ENCODE measurements at places on chromosomes 3 and 15.

- DNase-seq: no peak
These were observed 22.4 kb upstream of the SEMA4B start for GRCh38 chr15:90178468-90179435.

DNA sequence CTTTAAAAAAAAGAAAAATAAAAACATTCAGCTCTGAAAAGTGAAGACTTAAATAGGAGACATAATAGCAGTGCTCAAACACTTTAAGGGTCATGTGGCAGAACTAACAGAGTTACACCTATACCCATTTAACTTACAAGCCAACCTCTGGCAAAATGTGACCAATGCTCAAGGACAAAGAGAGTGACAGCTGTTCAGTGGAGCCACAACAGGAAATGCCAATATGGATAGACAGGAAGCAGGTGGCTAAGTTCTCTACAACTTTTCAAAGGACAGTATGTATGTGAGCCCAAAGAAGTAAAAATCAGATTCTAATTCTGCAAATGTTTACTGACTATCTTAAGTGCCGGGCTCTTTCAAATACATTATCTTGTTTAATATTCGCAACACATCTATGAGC, 3.4 kb downstream of the TMCC1 start:
- no peak for DNase-seq

DNA sequence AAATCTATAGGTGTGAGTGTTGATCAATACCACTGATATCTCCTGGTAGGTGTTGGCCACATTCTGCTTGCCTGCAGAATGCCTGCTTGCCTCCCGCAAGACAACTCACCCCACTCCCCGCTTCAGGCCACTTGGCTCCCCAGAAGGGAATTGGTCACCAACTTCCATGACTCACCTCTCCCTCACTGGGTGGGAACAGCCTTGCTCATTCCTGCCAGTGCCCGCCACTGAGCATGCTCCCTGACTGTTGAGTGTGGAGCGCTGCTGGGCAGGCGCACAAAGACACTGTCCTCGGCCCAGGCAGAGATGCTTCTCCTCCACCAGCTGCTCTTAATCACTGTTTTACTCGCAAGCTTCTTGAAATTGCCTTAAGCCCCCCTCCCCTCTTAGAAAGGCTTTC, 57.3 kb upstream of the PPP2R3A start:
- no peak for DNase-seq

- DNase-seq: no peak
These were observed 127.7 kb downstream of the SHQ1 start for GRCh38 chr3:72720566-72720965.

GRCh38 chr15:36373550-36373949, 205.9 kb upstream of the CDIN1 start:
- DNase-seq: no peak

DNA sequence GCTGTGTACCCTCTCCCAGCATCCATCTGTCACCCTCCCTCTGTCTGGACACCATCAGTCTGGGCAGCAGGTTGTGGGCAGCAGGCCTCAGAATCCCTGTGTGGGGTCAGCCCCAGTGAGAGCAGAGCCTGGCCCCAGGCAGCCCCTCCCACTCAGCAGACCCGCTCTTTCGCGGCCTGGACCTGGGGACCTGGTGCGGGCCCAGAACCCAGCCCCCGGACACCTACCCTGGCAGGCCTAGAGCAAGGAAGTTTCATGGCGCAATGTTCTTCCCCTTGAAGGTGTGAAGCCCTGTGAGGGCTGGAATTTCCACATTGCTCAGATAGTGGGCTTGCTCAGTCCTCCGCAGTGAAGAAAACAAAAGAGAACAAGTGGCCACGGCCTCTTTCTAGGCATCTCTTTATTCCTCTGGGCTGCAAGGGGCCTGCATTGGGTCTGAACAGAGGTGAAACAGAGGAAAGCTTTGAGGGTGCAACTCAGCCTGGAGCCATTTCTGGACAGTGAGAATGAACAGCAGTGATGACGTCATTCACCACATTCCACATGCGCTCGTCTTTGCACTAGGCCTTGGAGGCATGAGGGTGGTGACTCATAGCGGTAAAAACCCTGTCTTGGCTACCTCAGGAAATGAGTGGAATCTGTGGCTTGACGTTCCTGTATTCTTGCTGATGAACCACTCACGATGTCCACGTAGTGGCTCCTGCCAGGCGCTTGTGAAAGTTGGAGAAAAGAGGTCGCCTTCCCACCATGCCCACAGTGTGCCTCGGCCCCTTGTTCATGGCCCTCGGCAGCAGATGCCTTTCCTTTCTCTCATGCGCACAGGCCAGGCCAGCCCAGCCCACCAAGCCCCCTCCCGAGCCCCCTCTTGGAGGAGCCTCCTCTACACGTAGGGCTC, 66.1 kb downstream of the SLC30A4 start:
- DNase-seq: no peak

DNA sequence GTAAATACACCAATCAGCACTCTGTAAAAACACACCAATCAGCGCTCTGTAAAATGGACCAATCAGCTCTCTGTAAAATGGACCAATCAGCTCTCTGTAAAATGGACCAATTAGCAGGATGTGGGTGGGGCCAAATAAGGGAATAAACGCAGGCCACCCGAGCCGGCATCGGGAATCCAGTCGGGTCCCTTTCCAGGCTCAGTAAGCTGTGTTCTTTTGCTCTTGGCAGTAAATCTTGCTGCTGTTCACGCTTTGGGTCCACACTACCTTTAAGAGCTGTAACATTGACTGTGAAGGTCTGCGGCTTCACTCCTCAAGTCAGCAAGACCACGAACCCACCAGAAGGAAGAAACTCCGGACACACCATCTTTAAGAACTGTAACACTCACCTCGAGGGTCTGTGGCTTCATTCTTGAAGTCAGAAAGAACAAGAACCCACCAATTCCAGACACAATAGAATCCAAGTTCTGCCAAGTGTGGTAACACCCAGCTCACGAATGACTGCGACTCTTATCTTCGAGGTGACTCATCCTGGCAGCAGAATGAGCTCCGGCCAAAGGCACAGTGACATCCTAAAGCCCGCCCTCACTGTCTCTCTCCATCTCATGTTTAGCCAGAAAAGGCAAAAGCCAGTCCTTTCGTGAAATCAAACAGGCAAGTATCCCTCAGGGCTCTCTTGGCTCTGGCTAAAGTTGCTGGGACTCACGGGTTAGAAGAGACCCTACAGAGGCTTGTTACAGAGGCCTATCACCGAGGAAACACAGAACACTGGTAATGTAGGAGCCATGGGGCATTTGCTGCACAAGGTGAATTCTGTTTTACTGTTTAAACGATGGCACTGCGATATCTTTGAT, 155.2 kb downstream of the FAM43A start:
- DNase-seq: no peak

DNA sequence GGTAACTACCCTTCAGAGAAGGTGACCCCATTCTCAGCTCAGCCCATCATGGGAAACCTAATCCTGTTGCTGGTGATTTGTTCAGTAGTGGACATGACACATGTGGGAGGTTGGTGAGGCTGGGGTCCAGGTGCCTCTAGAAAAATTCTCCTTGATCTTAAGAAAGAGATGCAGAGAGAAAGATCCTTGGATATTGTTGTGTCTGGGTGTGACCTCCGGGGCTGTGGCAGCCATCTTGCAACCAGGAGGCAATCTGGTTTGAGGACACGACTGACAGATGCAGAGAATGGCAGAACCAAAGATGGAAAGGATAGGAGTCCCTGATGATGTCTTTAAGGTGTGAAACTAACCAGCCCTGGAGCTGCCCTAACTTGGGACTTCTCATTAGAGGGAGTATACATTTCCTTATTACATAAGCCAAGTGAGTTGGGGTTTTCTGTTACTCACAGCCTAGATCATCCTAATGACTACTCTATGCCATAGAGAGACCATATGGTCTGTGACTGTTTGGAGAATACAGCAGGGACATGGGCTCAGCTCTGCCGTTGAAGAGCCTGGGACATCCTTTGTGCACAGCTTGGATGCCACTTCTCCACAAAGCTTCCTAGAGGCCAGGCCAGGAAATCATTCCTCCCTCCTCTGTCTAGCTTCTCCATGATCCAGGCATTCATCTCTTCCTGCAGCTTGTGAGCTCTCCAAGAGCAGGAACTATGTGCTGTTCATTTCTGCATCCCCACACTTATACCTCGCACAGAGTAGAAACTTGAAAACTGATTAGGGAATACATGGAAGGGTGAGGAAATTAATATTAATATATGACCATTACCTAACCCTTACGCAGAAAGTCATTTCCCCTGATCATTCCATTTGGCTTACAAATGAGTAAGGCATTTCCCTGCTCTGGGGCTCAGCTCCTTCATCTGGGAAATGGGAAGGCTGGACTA, 45.9 kb downstream of the HRH1 start:
- no peak for DNase-seq

DNA sequence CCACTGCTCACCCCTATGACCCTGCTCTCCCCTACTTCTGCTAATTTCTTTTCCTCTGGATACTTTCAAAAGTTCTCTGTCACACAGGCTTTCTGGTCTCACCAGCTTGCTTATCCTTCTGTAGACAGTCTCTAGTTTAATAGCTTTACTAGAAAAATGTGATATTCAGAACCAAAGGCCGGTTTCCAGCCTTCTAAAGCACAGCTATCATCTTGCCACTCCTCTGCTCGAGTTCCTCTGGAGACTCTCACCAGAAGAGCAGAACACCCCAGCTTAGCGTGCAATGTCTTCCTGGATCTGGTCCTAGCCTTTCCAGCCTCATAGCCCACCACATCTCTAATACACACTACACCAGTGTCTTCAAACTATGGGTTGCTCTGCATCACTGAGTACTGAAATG, 1.8 kb upstream of the VPS8 start:
- no peak for DNase-seq

GRCh38 chr3:124700880-124701684, 29.2 kb upstream of the UMPS start:
- no peak for DNase-seq

- no peak for DNase-seq
These were observed 55.9 kb downstream of the SGO1 start for GRCh38 chr3:20130106-20130505.

DNA sequence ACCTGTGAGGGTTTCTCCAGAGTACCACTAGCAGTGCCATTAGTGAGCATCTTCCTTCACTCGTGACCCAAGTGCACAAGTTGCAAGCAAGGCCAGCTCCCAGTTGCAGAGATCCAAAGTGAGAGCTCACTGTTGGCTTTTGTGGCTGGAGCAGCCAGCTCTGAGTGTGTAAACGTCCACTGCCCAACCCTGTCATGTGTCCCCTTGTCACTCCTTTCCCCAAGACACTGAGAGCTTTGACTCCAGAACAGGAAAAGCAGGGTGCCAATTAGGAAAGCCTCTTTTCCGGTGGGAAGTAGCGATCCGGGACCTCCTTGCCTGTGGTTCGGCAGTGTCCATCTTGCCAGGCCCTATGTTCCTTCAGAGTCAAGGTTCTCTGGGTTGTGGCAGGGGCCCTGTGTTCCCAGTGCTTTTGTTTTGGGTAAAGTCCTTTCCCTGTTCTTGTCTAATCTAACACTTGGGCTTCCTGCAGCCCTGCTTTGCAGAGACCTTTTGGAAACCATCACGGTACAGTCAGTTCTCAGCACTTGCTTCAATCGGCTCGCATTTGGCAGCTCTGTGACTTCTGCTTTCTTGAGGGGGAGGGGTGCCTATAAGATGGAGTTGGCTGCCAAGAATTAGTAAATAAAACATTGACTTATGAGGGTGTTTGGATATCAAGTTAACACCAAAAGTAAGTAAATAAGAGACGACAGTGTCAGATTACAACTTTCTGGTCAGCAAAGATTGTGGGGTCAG, 90.5 kb downstream of the DNASE1L3 start:
- no peak for DNase-seq

DNA sequence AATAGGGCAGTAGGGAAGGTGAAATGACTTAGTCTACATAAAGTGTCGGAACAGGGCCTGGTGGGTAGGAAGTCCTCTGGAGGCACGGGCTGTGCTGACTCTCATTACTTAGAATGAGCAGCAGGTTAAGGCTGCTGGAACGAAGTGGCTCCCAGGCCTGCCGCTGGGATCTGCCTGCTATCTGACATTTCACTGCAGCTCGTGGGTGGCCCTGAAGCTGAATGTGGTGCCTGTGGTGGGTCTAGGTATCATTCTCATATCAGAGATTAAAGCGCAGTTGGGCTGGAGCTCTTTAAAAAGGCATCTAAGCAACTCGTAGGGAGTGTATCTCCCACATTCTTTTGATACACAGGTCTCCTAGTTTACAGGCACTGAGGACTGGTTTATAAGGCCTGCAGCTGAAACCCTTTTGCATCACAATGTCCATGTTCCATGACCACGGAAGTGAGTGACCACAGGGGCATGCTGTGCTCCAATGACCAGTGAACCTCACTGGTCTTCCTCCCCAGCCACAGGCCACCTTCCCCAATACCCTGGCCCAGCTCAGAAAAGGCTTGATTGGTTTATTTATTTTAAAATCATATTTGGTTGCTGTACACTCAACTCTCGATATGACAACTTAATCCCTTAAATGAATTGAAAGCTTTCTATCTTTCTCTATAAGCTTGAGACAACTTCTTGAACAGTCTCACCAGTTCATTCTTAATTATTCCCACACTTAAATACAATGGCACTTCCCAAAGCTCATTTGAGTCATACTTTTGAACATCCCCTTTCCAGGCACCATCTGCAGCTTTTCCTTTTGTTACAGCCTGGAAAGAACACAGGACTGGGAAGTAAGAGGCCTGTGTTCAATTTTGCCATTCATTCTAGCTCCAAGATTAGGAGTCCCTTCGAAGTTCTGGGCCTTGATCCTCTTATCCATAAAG, 19.0 kb downstream of the ADAMTS9 start:
- no peak for DNase-seq

- no peak for DNase-seq
These were observed 12.8 kb upstream of the MTMR10 start for GRCh38 chr15:31004220-31004733.

GRCh38 chr3:192128922-192129321, 598.4 kb downstream of the FGF12 start:
- no peak for DNase-seq

DNA sequence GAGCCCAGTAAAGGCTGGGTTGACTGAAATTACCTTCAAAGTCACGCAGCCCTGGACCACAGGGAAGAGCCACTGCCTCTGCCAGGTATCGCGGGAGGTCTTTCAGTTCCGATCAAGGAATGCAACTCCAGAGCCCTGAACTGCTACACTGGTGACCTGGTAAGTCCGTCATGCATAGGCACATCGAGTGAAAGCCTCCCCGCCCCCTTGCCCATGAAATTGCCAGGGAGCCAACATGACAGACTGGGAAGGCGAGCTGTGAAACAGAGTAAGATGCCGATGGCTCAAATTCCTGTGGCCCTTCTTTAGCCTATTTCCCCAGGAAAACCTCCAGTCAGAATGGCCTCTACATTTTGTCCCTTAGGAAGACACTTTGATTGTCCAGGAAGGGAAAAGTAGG, 2.3 kb upstream of the GP5 start:
- no peak for DNase-seq

DNA sequence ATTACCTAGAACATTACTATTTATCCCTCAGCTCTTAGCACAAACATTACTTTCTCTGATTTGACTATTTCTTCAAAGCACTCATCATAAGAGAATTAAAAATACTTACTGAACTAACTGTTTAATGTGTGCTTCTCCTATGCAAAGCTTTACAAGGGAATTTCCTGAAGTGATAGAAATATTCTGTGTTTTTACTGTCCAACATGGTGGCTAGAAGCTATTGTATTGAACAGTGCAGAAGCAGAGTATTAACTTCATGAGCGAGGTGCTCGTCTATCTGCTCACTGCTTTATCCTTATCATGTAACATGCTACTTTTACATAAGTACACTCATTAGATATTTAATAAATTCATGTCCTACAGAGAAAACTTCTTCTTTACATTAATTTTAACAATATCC, 239.1 kb downstream of the ISL2 start:
- no peak for DNase-seq

GRCh38 chr3:142962520-142963233, 797 bp downstream of the PAQR9 start:
- no peak for DNase-seq

GRCh38 chr3:108099679-108100428, 9.0 kb upstream of the CD47 start:
- DNase-seq: no peak
